ENCODE measurements at places on chromosomes 6 and 20.
A peak's percentile ranks its signal among the peaks of the same experiment; 100 is the strongest.

GRCh38 chr6:47206626-47207025 lies 103.1 kb downstream of the TNFRSF21 start:
- DNase-seq: no peak

DNA sequence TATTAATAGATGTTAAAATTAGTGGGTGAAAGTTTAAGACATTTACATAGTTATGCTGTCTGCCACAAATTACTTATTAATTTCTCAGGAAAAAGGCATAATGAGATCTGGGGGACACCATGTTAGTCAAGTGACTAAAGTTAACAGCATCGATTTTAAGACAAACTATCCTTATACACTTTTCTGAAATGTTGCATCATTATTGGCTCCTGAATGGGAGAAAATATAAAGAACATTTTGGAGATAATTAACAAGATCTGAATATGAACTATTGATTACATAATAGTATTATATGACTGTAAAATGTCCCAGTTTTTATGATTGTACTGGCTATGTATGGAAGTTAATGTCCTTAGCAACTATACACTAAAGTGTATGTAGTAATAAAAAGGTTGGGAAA lies 7.9 kb downstream of the OR2B3 start:
- DNase-seq: peak; percentile 2

- DNase-seq: peak; percentile 18
Observed at GRCh38 chr6:38973178-38974057, 75.2 kb upstream of the GLP1R start.

- no peak for DNase-seq
Observed at GRCh38 chr20:58551631-58552030, 36.4 kb upstream of the APCDD1L start.

- DNase-seq: no peak
Observed at GRCh38 chr20:11376998-11377397, 540.7 kb upstream of the BTBD3 start.

GRCh38 chr6:16355699-16356446 lies 117.5 kb downstream of the GMPR start:
- DNase-seq: no peak

DNA sequence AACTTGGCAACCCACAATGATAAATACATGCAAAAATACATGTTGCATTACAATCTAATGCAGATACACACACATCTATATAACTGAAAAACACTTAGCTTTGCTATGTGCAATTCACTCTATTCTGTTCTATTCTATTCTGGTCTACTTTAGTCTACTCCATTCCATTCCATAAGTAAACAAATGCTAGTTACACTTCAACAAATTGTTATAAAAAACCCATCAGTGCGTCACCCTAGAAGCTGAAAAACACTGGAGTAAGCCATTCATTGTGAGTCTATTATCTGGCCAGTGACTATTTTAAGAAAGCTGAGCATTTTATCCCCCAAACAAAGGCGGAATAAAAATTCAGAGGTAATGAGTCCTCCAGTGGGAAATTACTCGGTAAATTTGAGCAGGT lies 315.7 kb upstream of the EPHA7 start:
- DNase-seq: peak; percentile 13

DNA sequence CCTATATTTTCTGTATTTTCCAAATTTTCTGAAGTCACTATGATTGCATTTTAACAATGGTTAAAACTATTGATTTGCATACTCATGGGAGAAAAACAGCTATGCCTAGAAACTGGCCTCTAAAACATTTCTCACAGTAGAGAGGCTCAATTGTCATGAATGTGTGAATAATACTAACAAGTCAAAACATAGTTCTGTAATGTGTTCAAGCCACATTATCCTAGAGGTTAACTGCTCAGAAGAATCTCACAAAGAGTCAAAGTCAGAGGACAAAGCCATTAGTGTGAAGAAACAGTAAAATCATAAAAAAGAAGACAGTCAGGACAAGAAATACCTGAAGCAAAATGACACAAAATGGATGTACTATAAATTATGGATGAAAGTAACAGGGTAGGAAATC lies 12.5 kb upstream of the ALDH8A1 start:
- DNase-seq: no peak

GRCh38 chr6:50093116-50093937 lies 43.6 kb upstream of the DEFB112 start:
- no peak for DNase-seq

- DNase-seq: no peak
Observed at GRCh38 chr6:154426997-154427396, 70.4 kb upstream of the IPCEF1 start.

DNA sequence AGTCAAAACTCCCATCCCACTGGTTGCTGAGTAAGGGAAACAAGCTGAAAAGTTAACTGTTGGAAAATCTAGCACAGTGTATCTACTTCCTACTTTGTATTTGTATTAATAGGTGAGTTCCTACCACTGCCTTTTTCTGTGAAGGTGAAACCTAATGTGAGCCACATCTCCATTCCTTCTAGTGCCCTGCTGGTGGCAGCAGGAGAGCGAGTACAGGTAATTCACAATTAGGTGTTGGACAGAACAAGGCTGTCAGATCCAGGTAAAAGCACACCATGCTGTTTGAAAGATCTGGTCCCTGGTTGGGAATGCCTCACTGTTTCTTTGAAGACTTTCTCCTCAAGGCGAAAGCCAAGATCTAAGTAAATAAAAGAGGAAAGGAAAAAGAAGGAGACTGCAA lies 528.4 kb downstream of the PKHD1 start:
- no peak for DNase-seq

GRCh38 chr20:35326021-35326739 lies 34.0 kb upstream of the FAM83C start:
- peak; percentile 23 for DNase-seq

DNA sequence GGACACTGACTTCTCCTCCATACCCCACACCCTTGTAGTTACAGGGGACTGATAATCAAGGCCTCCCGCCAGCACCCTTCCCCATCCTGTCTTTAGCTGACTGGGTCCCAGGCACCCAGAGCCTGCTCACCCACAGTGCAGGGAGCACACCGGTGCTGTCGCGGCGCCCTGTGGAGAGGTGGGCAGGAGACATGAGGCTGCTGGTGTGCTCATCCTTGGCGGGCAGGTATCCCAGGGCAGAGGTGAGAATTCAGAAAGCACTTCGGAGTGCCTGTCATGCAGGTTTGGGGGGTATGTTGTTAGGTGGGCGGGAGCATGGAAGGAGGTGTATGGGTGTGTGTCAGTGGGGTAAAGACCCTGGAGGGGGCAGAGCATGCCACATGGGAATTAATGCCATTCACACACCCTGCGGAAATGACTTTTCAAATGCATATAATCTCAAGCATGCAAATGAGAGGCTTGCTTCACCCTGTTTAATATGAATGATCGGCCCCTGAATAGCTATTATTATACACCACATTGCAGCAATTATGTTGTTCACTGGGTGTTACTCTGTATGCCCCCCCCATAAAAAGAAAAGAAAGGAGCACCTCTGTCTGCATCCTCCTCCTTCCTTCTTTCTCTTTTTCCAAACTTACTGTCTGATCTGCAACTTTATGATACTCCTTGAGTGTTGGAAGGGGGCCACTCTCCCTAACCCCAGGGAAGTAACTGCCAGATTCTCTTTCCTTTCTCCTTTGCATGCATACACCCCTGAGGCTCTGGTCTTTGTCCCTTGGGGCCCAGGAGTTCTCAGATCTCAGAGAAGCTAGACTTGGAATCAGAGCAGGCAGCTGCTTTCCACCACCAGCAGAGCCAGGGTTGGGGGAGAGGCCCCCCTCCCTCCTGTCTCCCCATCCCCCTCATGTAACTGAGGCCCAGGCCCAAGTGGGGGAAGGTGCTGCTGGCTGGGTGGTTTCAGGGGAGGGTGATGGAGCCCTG lies 16.0 kb downstream of the FOXP4 start:
- no peak for DNase-seq

GRCh38 chr6:11774426-11774825 lies 4.2 kb downstream of the ADTRP start:
- DNase-seq: no peak

- DNase-seq: no peak
Observed at GRCh38 chr6:144131248-144131709, 19.0 kb upstream of the STX11 start.

GRCh38 chr20:52340036-52340634 lies 148.6 kb upstream of the ZFP64 start:
- no peak for DNase-seq

DNA sequence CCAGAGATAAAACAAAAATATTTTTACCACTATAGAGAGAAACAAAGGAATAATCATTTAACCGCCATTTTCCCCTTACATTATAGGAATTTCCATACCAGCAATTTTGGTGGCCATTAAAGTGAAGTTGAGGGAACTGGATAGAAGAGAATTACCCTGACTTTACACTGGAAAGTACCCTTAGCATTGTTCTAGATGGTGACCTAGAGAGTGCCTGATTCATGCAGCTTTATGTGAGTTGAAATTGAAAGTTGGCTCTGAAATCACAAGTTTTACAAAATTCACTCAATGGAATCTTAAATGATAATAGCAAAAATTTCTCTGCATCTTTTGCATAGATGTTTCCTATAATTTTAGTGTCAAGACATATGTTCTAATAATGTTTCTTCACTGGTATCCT lies 55.7 kb upstream of the PREP start:
- no peak for DNase-seq

- no peak for DNase-seq
Observed at GRCh38 chr20:16556301-16556700, 16.9 kb downstream of the KIF16B start.

DNA sequence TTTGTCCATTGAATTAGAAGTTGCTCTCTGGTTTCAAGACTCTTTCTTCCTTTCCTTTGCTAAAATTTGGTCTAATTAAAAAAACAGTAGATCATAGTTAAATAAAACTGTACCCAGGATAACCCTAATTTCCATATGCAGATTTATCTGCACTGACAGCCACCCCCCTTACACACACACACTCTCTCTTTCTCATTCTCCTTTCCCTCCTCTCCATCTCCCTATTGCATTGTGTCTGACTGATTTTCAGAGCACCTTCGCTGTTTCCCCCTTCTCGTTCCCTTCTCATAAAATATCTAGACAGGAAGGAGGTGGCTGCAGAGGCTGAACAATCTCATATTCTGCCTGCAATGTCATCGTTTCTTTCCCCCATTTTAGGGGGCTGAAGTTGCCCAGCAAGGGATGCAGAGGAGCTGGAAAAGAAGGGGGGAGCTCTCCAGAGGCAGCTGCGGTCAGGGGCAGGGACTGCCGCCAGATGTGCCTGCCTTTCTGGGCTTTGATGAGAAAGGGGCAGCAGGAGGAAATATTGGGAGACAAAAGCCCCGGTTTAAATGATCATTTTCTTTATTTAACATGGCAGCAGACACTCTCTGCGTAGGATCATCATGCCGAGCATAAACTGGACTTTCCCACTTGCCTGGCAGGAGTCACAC lies 22.5 kb upstream of the MMS22L start:
- no peak for DNase-seq

GRCh38 chr20:21933526-21933925 lies 228.1 kb downstream of the PAX1 start:
- DNase-seq: no peak

GRCh38 chr20:34971561-34972235 lies 16.0 kb downstream of the MYH7B start:
- no peak for DNase-seq

DNA sequence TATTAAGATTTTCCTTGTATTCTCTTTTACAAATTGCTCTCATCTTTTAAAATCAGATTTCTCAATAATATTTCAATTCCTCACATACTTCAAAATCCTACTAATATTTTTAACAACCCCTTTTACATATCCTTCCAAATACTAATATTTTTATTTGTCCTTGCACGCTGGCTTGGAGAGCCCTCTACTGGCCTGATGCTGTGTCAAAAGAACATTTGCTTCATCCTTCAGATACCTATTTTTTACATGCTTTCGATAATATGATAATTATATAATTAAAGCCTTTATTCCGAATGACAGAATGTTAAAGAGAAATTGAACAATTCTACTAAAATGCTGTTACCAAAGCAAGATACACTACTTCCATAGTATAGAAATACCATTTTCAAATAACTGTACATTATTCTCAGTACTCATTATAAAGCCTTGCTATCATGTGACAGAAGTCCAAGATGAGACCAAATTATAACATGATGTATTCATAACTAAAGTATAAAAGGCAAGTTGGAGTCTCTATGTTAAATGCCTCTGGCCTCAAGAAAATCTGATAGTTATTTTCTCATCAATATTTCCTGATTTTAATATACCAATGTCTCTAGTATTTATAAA lies 39.0 kb upstream of the PLN start:
- DNase-seq: peak; percentile 26

DNA sequence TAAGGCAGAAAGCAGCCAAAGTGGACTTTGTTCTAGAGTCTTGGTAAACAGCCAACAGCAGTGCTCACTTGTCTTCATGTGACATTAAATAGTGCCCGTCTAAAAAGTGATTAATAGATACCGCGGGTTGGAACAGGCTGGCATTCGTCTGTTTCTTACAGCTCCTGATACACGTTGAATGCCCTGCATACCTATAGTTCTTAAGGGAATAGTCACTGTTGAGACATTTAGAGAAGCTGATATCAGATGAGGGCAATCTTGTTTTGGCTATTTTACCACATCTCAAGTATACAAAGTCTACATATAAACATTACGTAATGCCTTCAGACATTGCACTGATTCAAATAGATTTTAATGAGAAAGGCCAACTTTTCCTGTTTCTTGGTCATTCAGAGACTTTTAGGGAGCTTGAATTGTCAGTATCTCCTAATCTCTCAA lies 374.9 kb upstream of the FLRT3 start:
- no peak for DNase-seq

GRCh38 chr6:108083349-108083748 lies 8.8 kb upstream of the OSTM1 start:
- no peak for DNase-seq

DNA sequence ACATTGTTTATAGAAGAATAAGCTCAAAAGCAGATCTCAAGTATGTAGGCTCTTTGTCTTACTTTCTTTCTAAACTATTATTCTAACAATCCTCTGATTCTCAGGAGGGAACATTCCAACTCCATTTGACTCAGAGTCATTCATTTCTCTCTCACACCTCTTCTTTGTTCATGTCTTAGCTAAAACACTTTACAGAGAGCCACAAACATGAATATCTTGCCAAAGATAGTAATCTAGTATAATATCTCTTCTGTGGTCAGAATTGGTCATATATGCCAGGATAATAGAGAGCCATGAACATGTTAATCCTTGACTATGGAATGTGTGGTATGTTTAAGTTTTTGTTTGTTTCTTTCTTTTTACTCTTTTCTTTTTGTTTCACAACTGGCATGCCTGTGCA lies 456.0 kb upstream of the PTCHD4 start:
- DNase-seq: no peak

- no peak for DNase-seq
Observed at GRCh38 chr20:8366303-8366923, 234.3 kb downstream of the PLCB1 start.

- peak; percentile 63 for DNase-seq
Observed at GRCh38 chr20:62346398-62347150, 20.5 kb downstream of the LAMA5 start.

All from kidney (tissue), 22 donors.